ENCODE measurements at places on chromosomes 2 and 18.

- no peak for DNase-seq
Observed at GRCh38 chr18:54203914-54204313, 20.6 kb downstream of the MBD2 start.

- DNase-seq: no peak
Observed at GRCh38 chr2:151886241-151886640, 58.0 kb upstream of the ARL5A start.

GRCh38 chr2:118535171-118535817 lies 312.2 kb downstream of the EN1 start:
- DNase-seq: no peak

GRCh38 chr2:11578986-11579774 lies 45.3 kb downstream of the GREB1 start:
- DNase-seq: no peak

- no peak for DNase-seq
Observed at GRCh38 chr2:16314691-16315457, 350.8 kb downstream of the CYRIA start.

DNA sequence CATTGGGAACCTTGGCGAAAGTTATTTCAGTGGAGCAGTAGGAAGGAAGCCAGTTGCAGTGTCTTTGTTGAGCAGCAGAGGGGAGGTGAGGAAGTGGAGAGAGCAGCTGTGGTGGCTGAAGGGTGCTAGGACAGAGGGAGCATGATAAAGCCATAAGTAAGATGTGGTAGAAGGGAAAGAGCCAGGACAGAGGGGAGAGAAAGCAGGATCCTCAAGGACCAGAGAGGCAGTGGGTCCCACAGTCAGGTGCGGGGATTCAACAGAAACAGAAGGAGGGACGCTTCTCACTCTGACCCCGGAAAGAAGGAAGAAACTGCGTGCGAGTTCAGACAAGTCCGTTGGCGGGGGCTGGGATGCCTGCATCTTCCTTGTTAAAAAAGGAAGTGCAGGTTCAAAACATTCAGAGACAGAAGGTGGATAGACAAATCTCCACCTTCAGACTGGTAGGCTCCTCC lies at the start of gene CXCR2:
Gene CXCR2 (plus strand): TSS at position 403 of the 455 bp plus-strand sequence. CDS start 8,774 bp downstream, outside the sequence.
- no peak for DNase-seq

- no peak for DNase-seq
Observed at GRCh38 chr18:13414102-13414501, 195.5 kb downstream of the LDLRAD4 start.

DNA sequence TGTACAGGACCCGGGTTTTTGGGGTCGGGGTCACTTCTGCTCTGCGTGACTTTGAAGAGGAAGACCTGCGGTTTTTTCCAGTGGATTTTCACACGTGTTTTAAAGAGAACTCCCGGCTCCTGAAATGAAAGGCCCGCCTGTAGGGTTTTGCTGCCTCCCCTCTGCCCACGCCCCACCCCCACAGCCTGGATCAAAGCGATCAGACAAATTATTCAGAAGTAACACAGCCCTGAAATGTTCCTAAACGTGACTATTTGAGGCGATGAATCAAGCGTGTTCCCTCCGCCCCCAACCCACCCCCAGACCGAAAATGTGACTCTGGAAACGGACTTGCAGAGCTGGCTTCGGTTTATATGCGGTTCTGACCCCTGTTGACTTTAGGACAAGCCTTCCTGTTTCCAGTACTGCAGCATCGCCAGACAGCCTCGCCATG lies 28.7 kb upstream of the SMIM21 start:
- no peak for DNase-seq

GRCh38 chr18:78406743-78407465 lies 572.7 kb upstream of the SALL3 start:
- DNase-seq: no peak

- no peak for DNase-seq
Observed at GRCh38 chr2:68225119-68225632, 27.2 kb downstream of the PPP3R1 start.

DNA sequence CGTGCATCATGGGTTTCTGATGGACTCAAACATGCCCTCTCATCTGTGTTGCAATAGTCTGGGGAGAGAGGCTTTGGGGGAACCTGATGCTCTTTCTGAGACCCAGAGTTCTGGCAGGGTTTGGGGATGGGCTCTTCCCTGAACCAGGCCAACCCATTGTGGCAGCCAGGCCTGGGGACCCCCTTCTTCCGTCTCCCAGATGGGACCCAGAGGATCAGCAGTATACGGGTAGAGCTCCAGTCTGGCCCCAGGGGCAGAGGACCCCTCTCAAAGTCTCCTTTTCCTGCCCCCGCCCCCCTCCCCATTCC lies 333.7 kb downstream of the DYSF start:
- DNase-seq: no peak

GRCh38 chr2:159910951-159911350 lies 112.9 kb upstream of the CD302 start:
- no peak for DNase-seq

Data from adipocyte (in vitro differentiated cells).